ENCODE measurements at places on chromosomes 16 and 17.

DNA sequence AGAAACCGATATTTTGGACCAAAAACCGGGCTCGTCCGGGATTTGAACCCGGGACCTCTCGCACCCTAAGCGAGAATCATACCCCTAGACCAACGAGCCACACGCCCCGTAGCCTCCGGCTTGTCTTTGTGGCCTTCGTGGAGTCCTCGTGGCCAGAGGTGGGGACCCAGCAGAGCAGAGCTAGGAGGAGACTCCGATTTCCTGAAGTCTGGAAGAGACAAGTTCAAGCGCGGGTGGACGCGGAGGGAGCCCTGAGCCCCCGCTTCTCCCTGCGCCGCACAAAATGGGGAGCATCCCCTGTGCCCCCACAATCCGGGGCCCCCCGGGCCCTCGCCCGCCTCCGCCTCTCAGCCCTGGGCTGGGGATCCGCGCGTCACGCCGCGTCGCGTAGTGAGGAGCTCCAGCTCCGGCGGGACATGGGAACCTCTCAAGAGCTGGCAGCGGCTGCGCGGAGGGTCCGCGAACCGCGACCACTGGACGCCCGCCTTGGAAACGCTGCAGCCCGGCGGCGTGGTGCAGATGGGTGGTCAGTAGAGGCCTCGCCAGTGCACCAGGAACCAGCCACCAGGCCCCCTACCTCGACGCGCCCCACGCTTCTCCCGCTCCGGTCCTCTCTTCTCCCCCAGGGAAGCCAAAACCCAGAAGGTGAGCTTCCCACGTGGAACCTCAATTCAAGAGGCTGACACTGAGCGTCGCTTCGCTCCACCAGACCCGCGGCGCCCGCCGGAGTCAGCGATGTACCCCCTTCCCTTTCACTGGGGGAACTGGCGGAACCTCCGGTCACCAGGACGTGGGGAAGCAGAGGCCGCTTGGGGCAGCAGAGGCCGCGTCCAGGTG lies 5.2 kb upstream of the OR1F1 start:
- no peak for DNase-seq

GRCh38 chr17:32747856-32748255 lies 129.1 kb downstream of the MYO1D start:
- no peak for DNase-seq

GRCh38 chr16:4461250-4462085 lies 13.0 kb downstream of the NMRAL1 start:
- no peak for DNase-seq

DNA sequence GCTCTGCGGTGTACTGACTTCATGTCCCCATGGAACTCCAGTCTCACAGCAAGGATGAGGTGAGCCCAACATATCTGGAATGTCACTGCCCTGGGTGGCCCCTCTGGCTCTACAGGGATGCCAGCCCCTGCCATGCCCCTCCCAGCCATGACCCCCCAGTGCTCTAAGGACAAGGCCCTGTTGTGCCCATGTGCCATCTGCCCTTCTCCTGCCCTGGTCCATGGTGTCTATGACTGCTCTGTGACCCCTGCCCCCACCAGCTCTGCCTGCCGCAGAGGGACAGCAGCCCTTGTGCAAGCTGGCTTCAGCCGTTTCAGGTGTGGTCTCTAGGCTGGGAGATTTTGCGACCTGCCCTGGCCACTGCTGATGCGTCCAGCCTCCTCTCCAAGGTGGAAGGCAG lies 40.3 kb downstream of the TK2 start:
- DNase-seq: no peak

- DNase-seq: no peak
Measured at GRCh38 chr17:29594519-29595090, 1.7 kb downstream of the ANKRD13B start.

DNA sequence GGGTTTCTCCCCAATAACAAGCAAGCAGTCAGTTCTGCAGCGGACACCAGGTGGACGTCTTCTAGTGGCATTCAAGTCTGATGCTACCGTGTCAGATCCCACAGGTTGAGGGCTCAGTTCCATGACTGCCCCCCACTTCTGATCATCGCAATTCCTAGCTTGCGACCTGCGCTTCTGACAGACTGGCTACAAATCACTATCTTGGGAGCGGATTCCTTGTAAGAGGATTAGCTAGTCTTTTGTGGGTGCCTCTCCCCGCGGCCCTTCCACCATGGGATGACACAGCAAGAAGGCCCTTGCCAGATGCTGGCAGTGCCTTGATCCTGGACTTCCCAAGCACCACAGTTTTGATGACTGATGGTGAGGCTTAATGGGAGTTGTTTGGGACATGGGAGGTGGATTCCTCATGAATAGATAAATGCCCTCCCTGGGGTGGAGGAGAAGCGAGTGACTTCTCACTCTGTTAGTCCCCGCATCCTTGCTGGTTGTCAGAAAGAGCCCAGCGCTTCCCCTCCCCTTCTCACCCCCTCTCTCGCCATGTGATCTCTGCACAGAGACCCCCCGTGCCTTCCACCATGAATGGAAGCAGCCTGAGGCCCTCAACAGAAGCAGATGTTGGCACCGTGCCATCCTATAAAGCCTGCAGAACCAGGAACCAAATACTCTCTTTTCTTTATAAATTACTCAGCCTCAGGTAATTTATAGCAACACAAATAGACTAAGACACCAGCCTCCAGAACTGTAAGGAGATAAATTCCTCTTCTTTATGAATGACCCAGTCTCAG lies 19.1 kb downstream of the CDIP1 start:
- DNase-seq: no peak

- no peak for DNase-seq
Measured at GRCh38 chr17:77507111-77507885, 366.5 kb downstream of the SEC14L1 start.

DNA sequence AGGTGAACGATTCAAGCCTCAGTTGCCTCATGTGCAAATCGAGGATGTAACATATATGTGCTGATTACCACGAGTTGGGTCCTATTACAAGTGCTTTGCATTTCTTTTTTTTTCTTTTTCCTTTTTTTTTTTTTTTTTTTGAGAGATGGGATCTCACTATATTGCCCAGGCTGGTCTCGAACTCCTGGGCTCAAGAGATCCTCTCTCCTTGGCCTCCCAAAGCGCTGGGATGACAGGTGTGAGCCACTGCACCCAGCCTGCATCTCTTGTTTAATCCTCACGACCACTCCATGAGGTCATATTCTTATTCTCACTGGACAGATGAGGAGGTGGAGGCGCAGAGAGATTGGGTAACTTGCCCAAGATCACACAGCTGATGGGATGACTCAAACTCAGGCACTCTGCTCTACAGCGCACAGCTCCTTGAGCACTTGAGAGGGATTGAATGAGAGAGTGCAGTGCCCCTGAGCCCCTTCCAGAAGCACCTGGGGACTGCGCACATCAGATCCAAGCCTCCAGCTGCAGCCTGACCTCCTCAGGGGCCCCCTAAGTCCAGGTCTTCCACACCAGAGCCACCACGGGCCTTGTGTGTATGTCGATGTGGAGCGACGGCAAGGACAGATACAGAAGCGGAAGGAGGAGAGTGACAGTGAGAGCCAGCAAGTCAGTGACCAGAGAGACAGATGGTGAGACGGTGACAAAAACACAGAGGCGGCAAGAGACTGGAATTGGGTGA lies 4.9 kb downstream of the STX1B start:
- no peak for DNase-seq

- DNase-seq: no peak
Measured at GRCh38 chr16:65510850-65511249, 389.0 kb upstream of the CDH11 start.

DNA sequence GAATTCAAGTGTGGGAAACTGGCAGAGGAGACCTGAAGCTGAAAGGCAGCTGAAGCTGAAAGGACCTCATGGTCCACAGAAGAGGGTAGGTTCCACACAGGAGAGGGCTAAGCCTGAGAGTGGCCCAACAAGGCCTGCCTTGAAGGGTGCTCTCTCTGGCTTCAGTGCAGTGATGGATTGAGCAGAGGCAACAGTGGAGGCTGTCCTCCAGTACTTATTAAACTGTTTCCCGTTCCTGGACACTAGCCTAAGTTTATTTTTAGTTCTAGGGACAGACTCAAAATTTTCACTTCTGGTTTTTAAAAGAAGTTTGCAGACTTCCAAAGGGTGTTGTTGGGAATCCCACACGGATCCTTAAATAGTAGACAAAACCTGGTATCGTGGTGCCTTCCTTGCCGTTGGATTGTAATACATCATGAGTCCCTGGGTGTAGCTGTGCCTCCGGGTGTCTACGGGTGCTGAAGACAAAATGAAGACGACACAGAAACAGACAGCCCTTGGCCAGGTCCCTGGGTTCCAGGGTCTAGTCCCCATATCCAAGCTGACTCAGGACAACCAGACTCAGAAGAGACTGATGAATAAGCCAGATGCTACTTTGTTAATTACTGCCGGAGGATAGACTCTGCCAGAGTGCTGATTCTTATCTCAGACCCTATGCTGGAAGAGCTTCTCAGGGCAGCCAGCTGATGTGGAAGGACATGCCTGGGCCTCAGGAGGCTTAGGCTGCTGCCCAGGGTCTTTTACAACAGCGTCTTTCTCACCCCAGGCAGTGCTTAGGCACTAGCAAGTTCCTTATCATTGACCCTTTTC lies 7.1 kb upstream of the CMTM4 start:
- DNase-seq: no peak

GRCh38 chr17:51921500-51921899 lies 237.0 kb downstream of the CA10 start:
- no peak for DNase-seq

GRCh38 chr17:15918261-15918660 lies 26.7 kb upstream of the ADORA2B start:
- no peak for DNase-seq

- DNase-seq: no peak
Measured at GRCh38 chr17:2068519-2069051, 13.7 kb downstream of the HIC1 start.
